ENCODE measurements at places on chromosomes 7 and 10.

GRCh38 chr10:51170518-51171245 is 96.4 kb downstream of the PRKG1 start:
- no peak for DNase-seq

DNA sequence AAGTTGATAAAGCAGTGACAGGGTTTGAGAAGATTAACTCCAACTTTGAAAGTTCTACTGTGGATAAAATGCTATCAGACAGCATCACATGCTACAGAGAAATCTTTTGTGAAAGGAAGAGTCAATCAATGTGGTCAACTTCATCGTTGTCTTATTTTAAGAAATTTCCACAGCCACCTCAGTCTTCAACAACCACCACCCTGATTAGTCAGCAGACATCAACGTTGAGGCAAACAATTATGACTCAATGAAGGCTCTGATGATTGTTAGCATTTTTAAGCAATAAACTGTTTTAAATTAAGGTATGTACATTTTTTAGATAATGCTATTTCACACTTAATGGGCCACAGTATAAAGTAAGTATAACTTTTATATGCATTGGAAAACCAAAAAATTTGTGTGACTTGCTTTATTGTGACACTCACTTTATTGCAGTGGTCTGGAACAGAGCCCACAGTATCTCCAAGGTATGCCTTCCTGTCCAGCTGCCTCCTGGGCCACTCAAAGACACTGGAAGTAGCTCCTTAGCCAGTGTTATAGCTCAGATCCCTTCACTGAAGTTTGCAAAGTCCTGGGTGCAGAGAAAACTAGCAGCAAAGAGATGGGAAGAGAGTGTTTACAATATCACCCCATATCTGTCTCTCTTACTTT is 293.1 kb downstream of the ARHGAP12 start:
- DNase-seq: no peak

- peak; percentile 74 for DNase-seq
Measured at GRCh38 chr7:152462995-152463708, 27.3 kb upstream of the KMT2C start.

DNA sequence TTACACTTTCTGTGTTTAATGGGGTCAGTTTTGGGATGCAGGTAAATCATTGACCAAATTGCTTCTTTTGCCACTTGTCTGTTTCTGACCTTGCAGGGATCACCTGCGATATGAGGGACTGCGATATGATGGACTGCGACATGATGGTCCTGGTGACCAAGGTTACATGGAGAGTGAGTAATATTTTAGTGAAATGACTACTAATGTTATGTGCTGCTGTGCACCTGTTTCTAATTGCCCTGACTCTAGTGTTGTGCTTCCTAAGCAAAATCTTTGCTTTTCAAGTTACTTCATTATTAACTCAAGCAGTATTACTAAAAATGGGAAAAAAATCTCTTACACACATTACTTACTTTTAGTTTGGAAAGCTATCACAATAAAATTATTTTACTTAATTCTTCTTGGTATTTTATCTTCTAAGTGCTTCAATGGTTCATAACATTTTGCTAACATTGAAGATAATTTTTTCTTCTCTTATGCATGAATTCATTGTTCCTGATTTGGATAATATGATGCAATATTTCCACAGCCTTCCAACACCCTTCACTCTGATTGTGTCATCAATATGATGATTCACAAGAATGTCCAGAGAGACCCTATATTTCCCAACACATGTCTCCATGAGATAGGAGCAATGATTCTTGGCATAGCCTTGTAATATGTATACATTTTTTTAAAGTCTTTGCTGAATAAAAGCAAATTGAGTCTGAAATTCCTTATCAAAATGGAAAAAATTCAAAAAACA is 306.2 kb upstream of the AKR1E2 start:
- peak; percentile 23 for DNase-seq
